Stimulated activated CD4-positive, alpha-beta T cell treated with anti-CD3 and anti-CD28 coated beads, Interleukin-12 subunit alpha, Interleukin-12 subunit beta, amount 100 ng/mL, for 24 hours (primary cell): ENCODE measurements at places on chromosomes 2 and 18.

DNA sequence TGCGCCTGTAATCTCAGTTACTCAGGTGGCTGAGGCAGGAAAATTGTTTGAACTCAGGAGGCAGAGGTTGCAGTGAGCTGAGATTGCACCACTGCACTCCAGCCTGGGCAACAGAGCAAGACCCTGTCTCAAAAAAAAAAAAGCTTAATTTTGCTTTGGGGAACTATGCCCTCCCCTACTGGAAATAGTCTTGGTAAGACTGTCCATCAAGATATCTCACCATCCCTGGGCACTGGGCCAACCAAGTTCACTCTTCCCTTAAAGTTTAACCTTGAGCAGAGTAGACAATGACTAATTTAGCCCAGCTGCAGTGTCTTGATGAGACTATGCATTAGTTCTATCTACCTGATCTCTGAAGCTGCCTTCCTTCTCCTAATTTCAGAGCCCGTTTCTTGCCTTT, 44.7 kb downstream of the ASXL2 start:
- DNase-seq, result no peak

GRCh38 chr2:96409820-96410164, 74.2 kb downstream of the NCAPH start:
- no peak for DNase-seq

GRCh38 chr2:174635776-174636404, 38.3 kb upstream of the WIPF1 start:
- DNase-seq, result no peak

- no peak for DNase-seq
Measured at GRCh38 chr2:229296016-229296415, 24.9 kb upstream of the PID1 start.

DNA sequence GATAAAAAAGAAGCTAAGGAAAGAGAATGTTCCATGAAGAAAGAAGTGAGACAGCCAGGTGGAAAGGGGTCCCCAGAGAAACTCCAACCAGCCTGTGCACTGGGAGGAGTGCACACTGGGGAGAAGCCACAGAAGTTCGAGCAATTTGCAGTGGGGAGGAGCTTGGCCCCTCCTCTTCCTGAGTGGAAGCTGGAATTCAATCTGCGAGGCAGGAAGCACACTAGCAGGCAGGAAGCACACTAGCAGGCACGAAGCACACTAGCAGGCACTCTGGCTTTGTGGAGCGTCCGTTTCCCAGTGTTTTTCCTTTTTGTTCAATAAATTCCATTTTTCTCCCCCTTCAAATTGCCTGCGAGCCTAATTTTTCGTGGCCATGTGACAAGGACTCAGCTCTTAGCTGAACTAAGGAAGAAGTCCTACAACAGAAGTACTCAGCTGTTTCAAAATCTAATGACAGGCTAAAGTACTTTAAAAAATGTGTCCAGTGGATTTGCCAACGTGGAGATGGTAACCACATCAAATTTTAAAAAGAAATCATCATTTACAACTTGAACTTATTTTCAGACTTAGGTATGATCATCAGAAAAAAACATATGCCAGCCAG, 21.4 kb upstream of the SPIRE1 start:
- DNase-seq, result no peak

- DNase-seq, result no peak
Measured at GRCh38 chr2:170548304-170548703, 166.8 kb upstream of the SP5 start.

- no peak for DNase-seq
Measured at GRCh38 chr2:120936476-120937334, 201.0 kb downstream of the GLI2 start.

DNA sequence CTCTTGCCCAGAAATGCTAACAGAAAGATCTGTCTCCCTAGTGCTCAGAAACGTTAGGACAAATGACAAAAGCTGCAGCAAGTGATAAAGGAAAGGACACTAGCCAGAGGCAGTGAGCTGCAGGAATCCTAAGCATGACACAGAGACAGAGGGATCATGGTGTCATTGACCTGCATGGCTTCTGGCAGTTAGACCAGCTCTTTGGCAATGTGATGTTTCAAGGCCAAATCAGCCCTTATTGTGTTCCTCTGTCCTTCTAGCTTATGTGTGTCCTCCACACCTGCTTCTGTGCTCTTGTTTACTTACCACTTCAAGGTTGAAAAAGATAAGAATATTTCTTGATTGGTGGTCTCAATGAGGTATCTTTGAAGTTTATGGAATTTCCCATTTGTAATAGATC, 120.8 kb downstream of the RHBDD1 start:
- no peak for DNase-seq

GRCh38 chr2:69965756-69966445, 4.5 kb upstream of the ASPRV1 start:
- DNase-seq, result no peak

GRCh38 chr2:180656455-180656847, 324.0 kb upstream of the UBE2E3 start:
- no peak for DNase-seq

- no peak for DNase-seq
Measured at GRCh38 chr18:43774497-43774896, 497.2 kb upstream of the SYT4 start.

- no peak for DNase-seq
Measured at GRCh38 chr2:106833256-106833655, 52.7 kb downstream of the ST6GAL2 start.

DNA sequence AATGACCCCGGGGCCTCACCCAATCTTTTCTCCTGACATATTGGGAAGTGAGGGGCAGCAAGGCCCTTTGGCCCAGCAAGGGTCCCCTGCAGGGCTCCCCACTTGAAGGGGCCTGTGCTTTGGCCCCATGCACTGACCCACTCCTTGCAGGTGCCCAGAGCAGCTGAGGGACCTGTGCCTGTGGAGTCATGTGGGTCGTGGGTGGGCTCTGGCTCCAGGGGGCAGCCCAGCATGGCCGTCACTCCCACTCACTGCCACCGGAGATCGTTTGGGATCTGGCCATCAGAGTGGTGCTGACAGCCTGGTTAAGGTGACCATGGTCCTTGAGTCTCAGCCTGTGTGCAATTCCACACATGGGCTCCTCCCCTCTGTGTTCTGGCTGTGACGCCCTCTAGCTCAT, 31.7 kb upstream of the APCDD1 start:
- no peak for DNase-seq

GRCh38 chr2:112024231-112024630, 30.8 kb upstream of the TMEM87B start:
- DNase-seq, result no peak

DNA sequence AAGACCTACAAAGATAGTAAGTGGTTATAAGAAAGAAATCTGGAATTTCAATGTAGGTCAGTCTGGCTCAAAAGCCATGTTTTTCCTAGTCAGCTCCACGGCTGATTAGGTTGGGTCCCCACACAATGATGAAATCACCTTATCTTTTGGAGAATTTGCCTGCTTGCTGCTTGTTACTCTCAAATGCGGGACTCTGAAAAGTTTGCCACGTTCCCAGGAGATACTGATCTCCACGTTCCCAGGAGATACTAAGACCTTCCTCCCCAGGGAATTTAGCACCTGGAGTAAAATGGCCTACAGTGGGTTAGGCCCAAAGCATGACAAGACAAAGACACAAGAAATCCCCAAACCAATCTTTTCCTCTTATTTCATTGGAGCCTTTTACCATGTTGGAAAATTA, 449.6 kb downstream of the TNS1 start:
- no peak for DNase-seq

DNA sequence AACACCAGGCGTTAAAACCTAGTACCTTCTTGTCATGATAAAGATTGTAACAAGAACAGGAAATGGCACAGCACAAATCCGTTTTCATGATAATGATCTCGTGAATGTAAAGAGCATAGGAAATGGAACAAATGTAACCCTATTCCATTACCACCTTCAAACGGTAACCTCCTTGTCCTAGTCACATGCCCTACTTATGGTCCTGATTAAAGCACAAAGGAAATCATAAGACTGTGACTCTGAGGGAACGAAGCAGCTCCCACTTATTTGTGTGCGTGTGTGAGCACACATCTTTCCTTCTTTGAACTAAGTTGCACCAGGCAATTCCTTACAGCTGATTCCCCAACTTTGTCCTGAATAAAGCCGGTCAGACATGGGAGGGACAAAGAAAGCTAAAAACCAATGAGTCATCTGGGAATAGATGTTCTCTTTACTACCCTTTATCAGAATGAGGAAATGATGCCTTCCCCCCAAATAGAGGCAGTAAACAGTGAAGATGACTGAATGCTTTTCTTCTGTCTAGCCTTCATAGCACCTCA, 192.6 kb downstream of the IKZF2 start:
- no peak for DNase-seq
